ENCODE measurements at places on chromosomes 4 and X.

DNA sequence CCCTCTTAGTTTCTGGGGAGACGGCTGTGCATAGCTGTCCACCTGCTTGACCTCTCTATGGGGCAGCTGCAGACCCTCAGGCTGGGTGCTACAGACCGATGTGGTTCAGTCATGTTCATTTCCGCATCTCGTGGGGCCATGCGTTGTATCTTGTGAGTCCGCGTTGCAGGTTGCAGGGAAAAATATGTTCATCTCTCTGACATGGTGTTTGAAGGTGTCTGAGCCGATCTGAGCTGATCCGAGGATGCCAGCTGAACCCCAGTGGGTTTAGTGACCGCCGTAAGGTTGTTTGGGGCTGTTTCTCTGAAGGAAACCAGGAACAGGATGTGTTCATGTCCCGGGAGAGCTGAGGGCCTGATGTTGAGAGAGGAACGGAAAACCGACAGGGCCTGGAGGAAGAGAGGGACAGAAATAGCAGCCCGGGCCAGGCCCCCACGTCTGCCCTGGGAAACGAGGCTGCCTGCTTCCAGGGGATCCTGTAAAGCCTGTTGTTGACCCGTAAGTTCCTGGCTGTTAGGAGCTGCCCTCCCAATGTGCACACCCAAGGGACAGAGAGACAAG, 9.8 kb upstream of the P2RY8 start:
- DNase-seq = no peak

DNA sequence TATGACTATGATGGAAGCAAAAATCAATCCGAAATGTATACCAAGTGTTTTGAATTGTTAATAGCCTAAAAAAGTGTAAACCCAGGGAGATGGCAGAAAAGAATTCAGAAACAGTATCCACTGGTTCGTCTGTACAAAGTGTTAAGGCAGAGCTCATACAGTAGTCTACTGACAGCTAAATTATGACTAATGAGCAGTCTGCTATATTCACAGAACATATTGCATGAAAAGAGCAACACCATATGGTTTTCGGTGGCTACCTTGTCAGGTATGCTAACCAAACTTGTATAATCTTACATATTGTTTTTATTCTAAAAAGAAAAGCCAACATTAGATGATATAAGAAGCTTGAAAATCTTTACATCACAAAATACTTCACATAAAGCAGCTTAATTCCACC, 18.5 kb downstream of the EPHA5 start:
- DNase-seq = no peak

DNA sequence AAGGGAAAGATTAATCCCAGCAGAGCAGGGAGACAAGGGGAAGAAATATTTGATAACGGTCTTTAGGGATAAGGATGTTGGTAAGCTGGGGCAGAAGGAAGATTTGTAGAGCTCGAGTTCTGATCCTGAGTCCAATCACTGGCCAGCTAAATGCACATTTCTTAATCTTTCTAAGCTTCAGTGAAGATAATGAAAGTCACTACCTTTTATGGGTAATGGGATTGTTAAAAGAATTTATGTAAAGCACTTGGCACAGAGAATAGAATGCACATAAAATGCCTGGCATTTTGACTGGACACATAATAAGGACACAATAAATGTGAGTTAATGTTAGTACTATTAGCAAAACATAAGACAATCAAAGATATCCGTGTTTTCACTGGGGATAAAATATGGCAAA, 43.3 kb downstream of the NCAPG start:
- no peak for DNase-seq

- DNase-seq = peak; percentile 70
These were observed 101.9 kb downstream of the MAML3 start for GRCh38 chr4:140052050-140052449.

DNA sequence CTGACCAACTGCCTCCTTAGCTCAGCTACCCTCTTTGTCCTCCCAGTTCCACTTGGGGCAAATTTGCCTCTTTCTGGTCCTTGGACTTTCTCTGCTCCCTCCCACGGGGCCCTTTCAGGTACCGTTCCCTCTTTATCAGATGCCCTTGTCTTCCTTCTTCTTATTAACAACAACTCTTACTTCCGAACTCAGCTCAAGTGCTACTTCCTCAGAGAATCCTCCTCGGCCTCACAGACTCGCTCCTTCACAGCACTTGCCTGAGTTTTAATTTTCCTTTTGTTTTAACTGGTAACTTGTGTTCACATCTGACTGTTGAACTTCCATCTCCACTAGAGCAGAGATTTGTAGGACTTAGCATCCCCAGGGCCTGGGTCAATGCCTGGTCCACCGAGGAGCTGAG, 85.7 kb downstream of the CLNK start:
- no peak for DNase-seq

DNA sequence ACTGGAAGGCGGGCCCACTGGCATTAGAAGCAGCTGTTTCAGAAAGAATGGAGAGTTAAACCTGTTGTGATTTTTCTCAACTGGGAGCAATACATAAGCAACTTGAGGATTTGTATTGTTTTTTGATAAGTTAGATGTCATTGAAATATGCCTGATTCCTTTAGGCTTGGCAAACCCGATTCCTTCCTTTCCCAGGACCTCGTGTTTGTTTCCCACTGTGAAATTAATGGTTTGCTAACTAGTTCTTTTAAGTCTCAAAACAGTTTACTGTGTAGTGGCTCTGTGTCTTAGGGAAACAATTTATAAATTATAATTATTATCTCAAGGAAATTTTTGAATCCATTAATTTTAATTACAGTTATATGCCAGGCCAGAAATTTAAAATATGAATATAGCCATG, 218.0 kb downstream of the DCTD start:
- DNase-seq = no peak

DNA sequence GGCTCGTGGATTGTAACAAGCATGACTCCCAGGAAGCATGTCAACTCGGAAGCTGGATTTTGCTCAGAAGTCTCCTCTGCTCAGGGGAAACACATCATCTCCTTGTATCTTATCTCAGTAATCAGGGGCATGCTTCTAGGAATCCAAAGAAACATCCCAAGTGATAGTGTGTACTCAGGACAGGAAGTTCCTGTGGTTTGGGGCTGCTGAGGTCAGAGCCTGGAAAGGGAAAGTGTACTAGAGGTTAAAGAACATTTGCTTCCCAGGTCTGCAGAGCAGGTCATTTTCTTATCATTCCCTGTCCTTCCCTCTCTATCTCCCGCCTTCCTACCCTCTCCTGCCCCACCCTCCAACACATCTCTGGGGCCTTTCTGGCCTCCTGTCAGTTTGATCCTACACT, 38.8 kb downstream of the SLC34A2 start:
- DNase-seq = no peak

DNA sequence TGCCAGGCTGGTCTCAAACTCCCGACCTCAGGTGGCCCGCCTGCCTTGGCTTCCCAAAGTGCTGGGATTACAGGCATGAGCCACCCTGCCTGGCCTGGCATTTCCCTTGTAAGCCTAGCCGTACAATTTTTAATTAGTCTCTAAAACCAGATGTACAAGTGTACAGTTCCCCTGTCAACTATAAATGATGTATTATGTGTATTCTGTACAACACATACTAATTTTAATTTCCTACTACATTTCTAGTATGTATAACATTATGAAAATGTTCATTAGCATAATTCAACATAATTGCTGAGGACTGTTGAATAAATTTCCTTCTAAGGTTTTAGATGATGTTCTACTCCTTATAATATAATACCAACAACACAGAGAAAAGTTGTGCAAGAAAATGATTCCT, 27.8 kb downstream of the TBC1D1 start:
- DNase-seq = no peak

DNA sequence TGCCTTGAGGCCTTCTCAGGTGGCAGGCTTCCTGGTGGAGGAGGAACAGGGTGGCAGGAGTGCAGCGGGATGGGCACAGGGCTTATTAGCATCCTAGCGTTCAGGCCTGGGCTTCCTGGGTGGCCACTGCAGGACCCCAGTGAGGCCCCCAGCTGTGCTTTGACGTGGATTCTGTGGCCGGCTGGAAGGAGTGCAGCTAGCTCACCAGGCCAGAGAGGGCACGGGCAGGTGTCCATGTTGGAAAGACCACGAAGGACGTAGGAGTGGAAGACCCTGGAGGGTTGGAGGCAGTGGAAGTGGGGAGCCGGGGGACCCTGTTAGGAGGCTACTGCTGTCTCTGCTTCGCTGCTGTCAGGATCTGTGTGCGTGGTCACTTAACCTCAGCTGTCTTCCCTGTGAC, 13.3 kb upstream of the TADA2B start:
- DNase-seq = no peak

GRCh38 chr4:57083090-57083489, 27.1 kb downstream of the IGFBP7 start:
- DNase-seq = peak; percentile 72

DNA sequence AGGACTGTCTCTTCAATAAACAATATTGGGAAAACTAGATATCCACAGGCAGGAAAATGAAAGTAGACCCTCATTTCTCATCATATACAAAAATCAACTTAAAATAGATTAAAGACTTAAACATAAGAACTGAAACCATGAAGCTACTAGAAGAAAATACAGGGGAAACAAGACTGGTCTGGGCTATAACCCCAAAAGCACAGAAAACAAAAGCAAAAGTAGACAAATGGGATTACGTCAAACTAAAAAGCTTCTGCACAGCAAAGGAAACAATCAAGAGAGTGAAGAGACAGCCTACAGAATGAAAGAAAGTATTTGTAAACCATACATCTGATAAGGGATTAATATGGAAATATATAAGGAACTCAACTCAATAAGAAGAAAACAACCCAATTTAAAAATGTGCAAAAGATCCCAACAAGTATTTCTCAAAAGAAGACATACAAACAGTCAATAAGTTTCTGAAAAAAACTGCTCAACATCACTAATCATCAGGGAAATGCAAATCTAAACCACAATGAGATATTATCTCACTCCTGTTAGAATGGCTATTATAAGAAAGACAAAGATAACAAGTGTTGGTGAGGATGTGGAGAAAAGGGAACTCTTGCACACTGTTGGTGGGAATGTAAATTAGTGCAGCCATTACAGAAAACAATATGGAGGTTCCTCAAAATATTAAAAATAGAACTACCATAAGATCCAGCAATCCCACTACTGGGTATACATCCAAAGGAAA, 325.3 kb upstream of the RASGEF1B start:
- DNase-seq = no peak

GRCh38 chr4:34724491-34724890, 1519.8 kb downstream of the ARAP2 start:
- DNase-seq = no peak

GRCh38 chr4:20895208-20895607, 194.9 kb downstream of the PACRGL start:
- DNase-seq = no peak

Measured in endothelial cell of umbilical vein (primary cell).